ENCODE measurements at places on chromosomes 4 and X.

DNA sequence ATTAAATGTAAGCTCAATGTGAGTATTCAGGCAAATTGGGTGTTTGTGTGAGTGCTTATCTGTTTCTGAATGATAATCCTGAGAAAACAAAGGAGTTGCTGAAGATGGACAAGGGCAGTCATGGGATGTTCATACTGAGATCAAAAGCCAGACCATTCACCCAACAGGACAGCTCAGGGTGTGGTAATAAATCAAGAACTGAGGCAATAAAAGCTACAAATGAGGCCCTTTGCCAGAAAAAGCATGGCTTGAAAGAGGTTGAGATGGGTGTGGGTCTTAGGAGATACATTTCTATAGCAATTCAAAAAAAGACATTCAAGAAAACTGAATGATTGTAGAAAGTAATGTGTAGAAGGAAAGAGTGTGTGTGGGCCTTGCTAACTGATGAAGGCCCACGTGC, 425.8 kb upstream of the BOD1L1 start:
- DNase-seq: no peak

DNA sequence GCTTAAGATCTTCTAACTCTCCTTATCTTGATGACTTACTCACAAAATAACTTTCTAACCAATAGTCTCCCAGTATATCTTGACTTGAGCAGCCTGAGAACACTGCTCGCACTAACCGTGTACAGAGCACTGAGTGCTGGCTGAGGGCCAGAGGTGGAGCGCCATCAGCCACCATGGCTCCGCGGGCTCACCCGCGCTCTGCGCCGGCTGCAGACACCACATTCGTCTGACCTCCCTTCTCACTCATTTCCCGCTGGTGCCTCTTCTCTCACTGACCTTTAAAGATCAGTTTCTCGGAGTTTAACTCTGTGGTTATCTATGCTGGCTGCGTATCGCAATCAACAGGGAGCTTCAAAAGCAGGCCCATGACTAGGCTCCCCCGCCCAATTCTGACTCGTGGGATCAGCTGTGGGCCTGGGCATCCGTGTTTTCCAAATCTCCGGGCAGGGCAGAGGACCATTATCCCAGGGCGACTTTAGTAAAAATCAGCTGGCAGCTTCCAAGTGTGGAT, 78.6 kb downstream of the HAUS3 start:
- no peak for DNase-seq

DNA sequence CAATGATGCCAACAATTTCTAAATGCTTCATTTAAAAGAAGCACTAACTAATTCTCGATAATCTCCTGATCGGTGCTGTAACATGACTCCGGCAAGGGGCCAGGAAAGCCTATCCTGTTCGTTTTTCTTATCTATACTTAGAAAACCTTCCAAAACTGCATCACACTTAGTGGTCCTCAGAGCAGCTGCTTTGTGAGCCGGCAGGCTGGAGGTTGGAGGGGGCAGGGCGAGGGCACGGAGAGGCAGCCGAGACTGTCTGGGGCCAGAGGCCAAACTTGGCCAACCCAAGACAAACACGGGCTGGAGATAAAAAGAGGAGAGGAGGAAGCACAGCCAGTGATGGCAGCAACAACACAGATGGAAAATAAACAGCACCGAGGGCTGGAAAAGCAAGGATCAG, 455.7 kb downstream of the BCOR start:
- no peak for DNase-seq

DNA sequence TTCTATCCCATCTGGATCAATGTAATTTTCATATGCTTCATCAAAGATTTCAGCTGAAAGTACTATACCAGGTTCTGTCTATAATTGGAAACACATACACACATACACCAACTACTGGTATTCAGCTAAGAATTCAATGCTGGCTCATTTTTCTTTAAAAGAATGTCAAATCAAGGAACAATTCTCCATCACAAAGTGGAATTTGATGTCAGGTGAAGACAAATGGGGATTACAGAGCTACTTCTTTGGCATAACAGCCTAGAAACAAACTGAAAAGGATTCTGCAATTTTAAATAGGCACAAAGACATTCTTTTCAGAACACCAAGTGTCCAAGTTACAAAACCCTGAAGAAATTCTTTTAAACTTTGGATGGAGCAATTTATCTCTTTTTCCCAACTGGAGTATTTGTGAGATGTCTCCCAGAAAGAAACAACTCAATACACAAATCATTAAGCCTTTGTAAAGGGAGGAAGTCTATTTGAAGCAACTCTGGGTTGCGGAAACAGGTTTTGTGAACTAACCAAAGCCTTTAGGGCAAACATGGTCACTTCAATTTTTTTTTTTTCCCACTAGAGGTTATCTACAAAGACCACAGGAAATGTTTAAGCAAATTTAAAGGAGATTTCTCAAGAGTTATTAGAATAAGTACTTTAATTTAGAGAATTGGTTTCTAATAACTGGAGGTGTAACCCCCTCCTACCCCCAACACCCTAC, 1.9 kb upstream of the FAM9C start:
- no peak for DNase-seq

GRCh38 chr4:15944895-15945294, 6.4 kb upstream of the FGFBP1 start:
- DNase-seq: no peak

DNA sequence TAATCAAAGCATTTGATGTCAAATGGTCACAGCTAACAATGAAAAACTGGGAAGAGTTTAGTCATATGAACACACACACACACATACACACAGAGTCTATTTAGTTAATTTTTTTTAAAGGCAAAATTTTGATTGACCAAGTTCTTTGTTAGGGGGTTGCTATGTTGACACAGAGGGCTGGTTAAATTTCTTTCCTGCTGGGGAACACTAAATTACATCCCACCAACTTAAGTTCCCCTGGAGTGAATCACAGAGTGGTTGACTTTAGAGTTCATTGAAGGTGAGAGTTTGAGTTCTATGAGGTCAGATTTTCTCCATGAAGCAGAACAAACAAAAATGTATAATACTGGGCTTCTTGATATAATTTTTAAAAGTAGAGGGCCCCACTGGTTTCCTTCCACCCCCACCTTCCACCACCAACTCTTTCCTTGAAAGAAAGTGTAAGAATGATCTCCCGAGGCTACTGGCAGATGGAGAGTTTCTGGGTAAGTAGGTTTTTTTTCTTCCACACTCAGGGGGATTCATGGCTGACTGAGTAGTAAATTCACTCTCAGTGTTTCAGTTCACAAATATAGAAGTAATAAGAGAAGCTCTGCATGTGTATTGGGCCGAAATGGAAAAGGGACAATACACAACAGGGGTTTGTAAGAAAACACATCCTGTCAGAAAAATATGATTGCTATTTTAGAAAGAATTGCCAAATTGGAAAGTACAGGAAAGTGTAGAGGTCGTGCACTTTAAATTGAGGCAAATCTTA, 917.0 kb upstream of the LCORL start:
- no peak for DNase-seq

- DNase-seq: no peak
Measured at GRCh38 chrX:41421071-41421729, 25.9 kb upstream of the NYX start.

GRCh38 chr4:44720371-44720770, 6.0 kb downstream of the GNPDA2 start:
- DNase-seq: no peak

DNA sequence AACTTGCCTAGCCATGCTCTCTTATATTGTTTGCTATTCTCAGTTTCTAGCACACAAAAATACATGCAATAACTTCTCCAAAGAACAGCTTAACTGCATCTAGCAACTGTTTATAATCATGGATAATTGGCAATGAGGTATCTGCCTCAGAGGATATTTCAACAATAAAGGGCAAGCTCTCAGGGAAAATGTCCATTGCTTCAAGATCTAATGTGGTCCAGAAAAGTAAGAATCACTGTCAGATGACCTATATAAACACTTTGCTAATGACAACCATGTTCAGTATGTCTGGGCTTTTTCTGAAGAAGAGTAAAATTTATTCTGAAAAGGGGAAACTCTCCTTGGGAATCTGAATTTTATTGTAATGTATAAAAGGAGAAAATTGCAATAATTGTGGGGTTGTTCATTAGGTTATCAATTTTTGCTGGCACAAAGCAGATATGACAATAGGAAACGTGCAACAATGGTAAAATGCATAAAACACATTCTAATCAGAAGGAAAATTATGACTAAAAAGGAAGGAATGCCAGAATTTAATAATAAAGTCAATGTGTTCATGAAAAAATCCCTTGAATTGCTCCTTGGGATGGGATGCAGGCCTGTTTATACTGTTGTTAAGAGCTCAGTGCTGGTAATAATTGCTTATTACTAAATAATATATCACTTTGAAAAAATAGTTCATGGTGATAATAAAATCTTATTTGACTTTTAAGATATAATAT, 90.3 kb downstream of the ANTXR2 start:
- no peak for DNase-seq

GRCh38 chr4:48375651-48376304, 34.4 kb downstream of the SLAIN2 start:
- no peak for DNase-seq

GRCh38 chr4:98470366-98470765, 188.0 kb downstream of the TSPAN5 start:
- no peak for DNase-seq

GRCh38 chr4:149108626-149109025, 666.4 kb upstream of the NR3C2 start:
- DNase-seq: no peak

DNA sequence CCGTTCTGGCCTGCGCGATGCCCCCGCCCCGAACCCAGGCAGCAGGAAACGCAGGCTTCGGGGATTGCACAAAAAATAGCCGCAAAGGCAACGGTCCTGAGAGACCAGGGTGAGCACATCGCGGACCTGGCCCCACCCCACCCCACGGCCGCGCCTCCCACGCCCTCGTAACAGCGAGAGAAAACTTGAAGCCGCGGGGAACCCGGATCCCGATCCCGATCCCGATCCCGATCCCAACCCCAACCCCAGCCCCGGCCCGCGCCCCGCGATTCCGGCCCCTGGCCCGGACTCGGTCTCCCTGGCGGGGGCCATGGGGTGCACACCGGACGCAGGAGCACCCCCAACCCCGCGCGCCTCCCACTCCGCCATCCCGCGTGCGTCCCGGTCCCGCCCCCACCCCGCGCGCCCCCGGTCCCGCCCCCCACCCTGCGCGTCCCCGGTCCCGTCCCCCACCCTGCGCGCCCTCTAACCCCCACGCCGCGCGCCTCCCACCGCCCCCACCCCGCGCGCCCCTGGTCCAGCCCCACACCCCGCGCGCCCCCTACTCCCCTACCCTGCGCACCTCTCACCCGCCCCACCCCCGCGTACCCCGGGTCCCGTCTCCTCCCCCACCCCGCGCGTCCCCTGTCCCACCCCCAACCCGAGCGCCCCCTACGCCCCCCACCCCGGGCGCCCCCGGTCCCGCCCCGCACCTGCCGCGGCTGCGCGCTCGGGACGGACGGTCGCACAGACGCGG, 29.0 kb downstream of the NOP14 start:
- DNase-seq: no peak

DNA sequence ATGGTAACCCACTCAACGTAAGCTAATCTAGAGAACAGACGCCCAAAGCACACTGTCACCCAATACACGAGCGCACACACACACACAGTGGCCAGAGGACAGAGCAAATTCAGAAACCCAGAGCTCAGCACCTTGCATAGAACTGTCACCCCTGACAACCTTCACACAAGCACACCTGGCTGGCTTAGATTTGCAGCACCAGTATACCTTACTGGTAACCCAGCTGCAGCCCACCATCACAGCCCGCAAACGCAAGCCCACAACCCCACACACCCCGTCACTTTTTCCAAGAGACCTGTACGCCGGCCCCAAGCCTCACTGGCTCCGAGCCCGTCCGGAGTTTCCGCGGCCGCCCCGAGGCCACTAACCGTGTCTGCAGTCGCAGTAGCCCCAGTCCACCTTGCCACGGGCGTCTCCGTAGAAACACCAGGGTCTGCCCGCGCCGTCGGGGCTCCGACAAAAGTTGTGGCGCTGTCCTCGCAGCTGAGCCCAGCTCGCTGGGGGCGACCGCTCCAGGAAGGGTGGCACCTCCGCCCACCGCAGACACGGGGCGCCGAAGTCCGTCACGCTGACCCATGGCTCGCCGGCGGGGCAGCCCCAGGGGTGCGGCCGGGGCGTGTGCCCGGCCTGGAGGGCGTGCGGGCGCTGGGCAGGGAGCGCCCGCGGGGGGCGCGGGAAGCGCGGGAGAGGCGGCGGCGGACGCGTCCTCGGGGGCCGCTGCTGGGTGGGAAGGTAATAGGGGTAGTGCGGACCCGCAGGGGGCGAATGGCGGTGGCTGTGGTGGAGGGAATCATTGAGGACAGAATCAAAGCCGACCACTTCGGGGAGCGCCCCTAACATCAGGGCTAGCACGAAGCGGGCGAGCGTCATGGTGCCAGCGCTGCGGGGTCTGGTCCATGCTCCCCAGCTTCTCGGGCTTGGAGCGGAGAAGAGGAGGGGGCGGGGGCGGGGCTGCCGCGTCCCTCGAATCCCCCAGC, 664 bp downstream of the PRSS12 start:
- DNase-seq: no peak

DNA sequence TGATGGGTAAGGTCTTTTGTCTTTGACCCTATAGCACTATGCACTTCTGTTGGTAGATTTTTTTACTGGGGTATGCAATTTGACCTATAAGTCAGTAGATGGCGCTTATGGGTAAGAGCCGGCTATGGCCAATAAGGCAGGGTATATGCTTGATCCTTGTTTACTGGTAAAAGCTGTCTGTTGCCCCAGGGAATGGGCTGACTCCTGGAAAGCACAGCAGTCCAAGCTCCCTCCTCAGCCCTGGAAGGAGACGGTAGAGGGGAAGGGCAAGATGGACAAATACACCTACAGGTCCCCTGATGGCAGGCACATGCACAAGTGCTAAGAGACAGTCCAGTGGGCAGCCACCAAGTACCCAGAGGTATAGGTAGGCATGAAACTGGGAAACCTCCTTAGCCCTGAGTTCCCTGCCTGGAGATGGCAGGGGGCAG, 63.7 kb downstream of the ADAMTS3 start:
- no peak for DNase-seq

DNA sequence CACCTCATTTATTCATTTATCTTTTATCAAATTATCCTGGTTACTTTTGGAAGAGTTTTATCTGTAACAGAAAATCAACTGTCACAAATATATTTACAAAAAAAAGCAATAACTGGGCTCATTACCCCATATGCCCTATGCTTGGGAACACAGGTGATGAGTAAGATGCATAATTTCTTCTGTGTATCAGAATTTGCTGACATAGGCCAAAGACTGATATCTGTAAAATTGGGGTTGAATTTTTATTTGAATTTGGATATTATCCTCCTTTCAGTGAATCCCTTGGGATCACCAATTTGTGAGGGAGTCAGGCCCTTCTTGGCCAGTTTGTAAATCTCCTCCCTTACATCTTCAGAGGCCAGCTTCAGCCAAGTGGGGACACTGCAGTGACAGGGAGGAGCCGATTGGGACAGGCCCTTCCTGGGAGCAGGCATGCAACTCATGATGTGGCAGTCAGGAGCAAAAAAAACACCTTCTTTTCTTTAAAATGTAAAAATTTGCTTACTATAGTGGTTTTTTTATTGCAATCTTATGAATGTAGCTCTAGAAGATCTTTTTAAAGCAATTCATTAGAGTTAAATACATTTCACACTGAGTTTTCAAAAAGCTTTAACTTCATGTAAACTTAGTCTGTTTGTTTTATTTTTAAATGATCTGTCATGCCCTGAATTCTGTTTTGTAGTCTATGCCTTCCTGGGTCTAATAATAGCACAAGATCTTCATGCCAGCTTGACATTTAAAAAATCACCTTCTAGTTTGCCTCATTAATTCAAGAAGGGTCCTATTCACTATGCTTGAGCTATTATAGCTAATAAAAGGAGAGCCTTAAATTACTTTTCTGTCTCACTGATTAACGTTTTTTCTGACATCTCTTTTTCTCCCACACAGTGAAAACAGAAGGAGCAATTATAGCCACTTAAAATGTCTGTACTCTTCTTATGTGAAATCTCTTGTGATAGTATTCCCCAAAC, 136.6 kb upstream of the SPRY1 start:
- DNase-seq: no peak

GRCh38 chrX:35076061-35076460, 133.5 kb downstream of the FAM47B start:
- no peak for DNase-seq
